Amniotic epithelial cell (primary cell): ENCODE measurements at places on chromosomes 16 and 17.
A peak's percentile ranks its signal among the peaks of the same experiment; 100 is the strongest.

GRCh38 chr17:57068222-57068658, 16.8 kb upstream of the AKAP1 start:
- peak; percentile 61 for DNase-seq

DNA sequence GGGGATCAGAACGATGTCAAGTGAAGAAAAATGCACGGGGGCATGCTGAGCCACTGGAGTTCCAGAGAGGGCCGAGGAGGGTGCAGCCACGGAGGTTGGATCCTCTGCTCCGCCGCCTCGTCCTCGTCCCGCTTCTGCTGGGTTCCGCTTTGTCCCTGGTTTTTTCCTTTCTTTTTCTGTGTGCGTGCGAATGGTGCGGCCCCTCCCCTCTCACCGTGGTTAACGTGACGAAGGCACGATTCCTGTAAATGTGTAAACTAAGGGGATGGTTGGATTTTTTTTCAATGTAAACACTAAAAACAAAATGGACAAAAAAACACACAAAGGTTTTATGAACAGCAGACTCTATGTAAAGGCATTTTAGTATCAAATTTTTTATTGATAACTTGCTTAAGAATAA, 46.7 kb downstream of the ACTG1 start:
- DNase-seq = no peak

GRCh38 chr16:9408297-9408878, 316.9 kb downstream of the HAPSTR1 start:
- no peak for DNase-seq

- DNase-seq = peak; percentile 52
Observed at GRCh38 chr17:37276475-37276874, 99.3 kb upstream of the C17orf78 start.

DNA sequence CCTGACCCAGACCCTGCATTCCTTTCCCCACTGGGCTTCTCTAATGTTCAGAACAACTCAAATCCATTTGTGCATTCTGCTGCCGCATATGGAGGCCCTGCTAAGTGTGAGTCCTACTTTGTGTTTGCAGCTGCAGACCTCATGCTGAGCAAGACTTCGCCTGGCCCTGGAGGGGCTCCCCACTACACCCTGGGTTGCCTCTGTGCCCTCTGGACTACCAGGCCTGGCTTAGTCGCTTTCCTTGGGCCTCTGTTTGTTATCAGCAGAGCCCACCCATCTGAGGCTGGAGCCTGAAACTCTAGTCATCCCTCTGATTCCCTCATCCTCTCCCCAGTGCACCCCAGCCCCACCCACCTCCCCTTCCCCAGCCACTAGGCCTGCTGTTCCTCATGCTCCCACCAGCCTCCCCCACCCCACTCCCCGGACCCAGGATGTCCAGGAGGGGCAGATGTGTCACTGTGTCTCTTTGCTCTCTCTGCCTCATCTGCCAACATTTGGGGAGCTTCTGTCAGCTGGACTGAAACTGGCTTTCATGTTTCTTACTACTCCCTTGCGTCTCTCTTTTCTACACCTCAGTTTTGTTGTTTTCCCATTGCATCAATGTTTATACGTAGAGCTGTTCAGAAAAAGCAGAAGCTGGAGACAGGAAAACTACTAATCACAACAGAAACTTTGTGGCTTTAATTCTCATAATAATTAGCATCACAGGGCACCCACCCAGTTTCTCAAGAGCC, 17.9 kb upstream of the CD300E start:
- DNase-seq = no peak

DNA sequence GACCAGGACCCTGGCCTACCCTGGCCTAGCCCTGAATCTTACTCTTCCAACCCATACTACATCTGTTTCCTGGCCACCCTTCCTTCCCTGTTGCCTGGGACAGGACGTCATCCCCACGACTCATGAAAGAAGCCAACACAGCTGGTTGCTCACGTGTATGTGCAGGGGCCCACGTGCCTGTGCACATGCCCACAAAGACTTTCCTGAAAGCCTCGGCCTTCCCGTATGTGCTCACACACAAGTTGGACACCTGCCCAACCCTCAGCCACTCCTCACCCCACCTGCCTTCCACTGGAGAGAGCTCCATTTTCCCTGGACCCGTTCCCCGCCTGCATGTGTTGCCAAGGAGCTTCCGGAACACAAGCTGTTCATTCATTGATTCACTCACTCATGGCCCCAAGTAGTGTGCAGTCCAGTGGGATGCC, 7.0 kb downstream of the PLXDC1 start:
- peak; percentile 51 for DNase-seq

- DNase-seq = no peak
Observed at GRCh38 chr16:73268366-73268993, 220.6 kb upstream of the ZFHX3 start.

GRCh38 chr17:13485327-13485726, 116.4 kb downstream of the HS3ST3A1 start:
- no peak for DNase-seq

DNA sequence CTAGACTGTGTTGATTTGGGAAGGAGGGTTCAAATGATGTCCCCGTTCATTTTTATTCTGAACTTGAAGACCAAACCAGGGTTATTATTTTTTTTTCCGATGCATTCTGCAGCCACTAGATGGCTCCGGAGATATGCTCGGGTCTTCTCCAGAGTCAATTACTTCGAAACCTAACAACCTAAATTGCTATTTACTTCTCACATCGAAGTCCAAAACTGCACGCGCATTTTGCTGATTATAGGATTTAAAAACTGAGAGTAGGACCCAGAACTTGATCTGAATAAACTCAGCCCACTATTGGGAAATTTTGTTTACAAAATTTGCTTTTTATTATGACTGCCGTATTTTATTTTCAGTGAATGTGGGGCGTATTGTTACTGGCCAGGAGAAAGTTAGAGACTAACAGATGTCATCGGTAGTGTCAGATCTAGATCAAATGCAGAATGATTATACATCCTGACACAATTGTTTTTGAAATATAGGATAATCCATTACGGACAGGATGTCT, 263.8 kb downstream of the HS3ST3A1 start:
- peak; percentile 73 for DNase-seq

GRCh38 chr17:41664587-41665565, 23.8 kb upstream of the EIF1 start:
- DNase-seq = no peak

DNA sequence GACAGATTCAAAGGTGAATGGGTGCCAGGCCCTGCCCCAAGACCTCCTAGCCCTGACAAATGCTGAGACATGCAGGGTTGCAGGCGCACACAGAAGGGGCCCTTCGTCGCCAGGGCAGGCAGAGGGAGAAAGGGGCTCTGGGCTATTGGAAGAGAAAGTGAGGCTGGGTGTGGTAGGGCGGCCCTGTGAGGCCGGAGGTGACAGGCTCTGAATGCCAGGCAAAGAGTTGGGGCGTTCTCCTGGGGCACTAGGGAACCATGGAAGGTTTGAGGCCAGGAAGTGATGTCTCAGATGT, 26.4 kb upstream of the NXPH3 start:
- DNase-seq = no peak

GRCh38 chr16:56421313-56421712, 4.0 kb downstream of the AMFR start:
- no peak for DNase-seq

DNA sequence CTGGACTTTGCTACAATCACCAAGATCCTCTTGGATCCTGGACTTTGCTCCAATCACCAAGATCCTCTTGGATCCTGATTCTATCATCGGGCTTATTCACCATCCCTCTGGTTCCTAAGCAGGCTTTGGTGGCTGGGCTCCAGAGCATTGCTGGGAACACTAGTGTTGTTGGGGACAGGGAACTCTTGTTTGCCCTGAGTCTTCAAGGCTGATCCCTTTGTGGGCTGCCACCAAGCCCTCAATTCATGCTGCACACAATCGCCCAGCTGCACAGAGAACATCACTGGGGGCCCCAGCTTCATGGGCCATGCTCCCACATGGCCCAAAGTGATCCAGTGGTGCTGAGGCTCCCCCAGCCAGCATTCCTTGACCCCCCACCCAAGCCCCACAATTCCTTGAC, 88.3 kb downstream of the TMEM132E start:
- DNase-seq = no peak
